SIG-M5 (cell line): ENCODE measurements at places on chromosomes 6 and 20.

DNA sequence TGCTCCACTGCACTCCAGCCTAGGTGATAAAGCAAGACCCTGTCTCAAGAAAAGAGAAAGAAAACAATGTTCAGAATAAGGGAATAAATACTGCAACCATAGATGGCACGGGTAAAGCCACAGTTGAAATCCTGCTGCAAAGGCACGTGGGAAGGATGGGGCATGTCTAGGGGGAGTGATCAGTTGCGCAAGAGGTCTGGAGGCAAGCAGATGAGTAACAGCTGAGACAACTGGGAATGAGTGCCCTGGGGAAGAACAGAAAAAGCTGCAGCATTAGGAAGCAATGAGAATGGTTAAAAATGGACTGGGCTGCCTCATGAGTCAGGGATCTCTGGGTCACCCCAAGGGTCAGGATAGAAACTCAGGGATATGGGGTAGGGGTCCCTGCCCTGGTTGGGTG is 96.3 kb downstream of the GMPR start:
- DNase-seq: no peak

- DNase-seq: no peak
These were observed 18.7 kb downstream of the SOX4 start for GRCh38 chr6:21612067-21612745.

- DNase-seq: no peak
These were observed 10.6 kb upstream of the SERINC3 start for GRCh38 chr20:44532259-44532980.

- no peak for DNase-seq
These were observed 50.0 kb upstream of the ECI2 start for GRCh38 chr6:4185419-4185818.

GRCh38 chr6:127383988-127384387 is 40.6 kb upstream of the ECHDC1 start:
- DNase-seq: no peak

- DNase-seq: no peak
These were observed 138.2 kb upstream of the PLCB4 start for GRCh38 chr20:8930726-8931125.

DNA sequence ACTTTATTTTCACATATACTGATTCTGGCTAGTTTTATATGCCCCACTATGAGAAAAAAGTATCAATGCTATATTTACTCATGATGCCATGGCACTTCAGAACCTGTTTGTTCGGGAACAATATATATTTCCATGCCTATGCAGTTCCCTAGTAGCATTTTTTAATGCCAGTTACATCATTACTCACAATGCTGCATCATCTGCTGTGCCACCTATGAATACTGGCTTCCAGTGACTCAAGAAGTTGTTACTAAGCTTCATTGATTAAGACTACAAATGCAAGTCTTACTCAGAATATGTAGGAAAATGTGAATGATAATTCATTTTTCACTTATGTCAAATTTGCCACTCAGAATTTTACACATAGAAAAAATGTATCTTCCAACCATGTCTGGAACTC is 97.9 kb downstream of the MAFB start:
- DNase-seq: no peak

DNA sequence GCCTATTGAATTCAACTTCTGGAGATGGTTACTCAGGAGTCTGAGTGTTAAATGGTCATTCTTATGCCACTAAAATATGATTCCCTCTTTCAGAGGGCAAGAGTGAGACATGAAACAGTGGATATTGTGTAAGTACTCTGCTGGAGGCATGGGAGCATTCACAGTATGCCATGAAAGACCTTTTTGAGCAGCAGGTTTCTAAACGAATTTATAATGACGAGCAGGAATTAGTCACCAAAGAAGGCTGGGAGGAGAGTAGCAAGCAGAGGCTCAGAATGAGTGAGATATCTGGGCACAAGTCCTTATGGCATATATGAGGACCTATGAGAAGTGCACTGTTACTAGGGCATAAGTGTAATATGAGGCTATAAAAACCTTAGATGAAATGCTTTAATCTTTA is 10.9 kb upstream of the MYB start:
- no peak for DNase-seq

DNA sequence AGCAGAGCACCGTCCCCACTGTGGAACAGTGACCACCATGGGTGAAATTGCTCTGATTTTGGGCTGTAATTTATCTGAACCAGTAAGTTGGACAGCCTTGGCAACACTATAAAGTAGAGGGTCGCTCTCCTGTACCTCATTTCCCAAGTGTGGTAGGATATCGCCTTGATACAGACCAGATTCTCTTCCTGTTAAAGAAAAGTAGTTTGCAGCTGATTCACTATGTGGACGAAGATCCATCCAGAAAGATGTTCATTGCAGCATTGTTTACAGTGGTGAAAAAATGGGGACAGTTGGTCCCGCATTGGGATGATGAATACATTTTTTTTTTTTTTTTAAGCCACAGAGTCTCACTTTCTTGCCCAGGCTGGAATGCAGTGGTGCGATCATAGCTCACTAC is 74.3 kb downstream of the SLX4IP start:
- no peak for DNase-seq

- no peak for DNase-seq
These were observed 352.5 kb downstream of the CDH26 start for GRCh38 chr20:60310560-60311349.

GRCh38 chr6:10964684-10965083 is 77.8 kb downstream of the SYCP2L start:
- DNase-seq: no peak

GRCh38 chr6:52725143-52725534 is 38.1 kb downstream of the GSTA2 start:
- no peak for DNase-seq

DNA sequence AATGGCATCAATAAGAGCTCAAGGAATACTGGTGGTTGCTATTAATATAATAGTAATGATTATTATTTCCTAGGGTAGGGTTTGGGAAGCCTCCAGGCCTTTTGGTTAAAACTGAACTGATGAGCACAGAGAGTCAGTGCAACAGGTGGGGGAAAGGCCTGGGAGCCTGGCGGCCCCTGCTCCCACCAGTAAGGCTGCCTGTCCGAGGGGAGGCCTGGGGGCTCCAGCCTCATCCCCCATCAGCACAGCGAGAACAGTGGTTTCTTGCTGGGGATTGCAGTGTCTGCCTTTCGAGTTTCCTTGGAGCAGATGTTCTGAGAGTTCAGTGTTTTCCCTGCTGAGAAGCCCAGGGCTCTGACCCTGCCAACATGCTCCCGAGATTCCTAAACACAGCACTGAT is 340.4 kb downstream of the CDH26 start:
- DNase-seq: no peak

GRCh38 chr20:23007462-23007861 is 27.6 kb upstream of the SSTR4 start:
- DNase-seq: no peak

DNA sequence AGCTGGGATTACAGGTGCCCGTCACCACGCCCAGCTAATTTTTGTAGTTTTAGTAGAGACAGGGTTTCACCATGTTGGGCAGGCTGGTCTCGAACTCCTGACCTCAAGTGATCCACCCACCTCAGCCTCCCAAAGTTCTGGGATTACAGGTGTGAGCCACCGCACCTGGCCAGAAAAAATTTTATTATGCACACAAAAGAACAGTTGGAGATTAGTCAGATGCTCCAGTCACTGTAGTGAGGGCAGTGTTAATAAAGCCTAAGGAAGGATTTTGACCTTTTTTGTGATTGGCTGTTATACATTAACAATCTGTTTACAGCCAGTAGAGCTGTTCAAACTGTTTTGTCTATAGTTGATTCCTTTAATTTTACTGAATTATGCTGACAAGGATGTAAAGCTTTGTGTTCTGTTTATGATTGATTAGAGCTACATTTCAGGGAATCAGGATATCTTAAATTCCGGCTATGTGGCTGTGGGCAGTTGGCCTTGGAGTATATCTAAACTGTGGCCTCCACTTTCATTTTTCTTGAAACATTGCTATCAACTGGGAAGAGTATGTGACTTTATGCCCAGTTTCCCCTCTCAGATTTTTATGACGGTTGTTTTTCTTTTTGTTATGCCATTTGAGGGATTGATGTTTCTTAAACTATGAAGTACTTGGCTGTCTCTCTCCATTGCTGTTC is 9.9 kb downstream of the ZSWIM3 start:
- DNase-seq: no peak

DNA sequence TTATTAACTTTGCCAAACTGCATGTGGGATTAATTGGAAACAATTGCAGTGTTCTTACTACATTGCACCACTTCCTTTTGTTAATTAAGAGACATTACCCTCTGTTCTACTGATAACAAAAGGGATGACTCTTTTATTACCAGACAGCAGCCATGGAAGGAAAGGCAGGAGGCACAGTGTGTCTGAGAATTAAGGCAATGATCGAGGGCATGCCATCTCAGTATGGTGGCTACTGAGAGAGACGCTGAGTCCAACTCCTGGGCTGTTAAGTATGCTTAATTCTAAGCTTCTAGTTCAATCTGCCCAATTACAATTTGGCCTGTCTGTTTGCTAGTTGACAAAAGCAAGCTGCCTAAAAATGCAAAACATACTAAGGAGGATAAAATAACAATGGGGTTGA is 227.4 kb downstream of the PHACTR1 start:
- no peak for DNase-seq

GRCh38 chr6:139765825-139766285 is 391.4 kb upstream of the CITED2 start:
- no peak for DNase-seq

- DNase-seq: no peak
These were observed 6.0 kb downstream of the TLDC2 start for GRCh38 chr20:36881888-36882287.

DNA sequence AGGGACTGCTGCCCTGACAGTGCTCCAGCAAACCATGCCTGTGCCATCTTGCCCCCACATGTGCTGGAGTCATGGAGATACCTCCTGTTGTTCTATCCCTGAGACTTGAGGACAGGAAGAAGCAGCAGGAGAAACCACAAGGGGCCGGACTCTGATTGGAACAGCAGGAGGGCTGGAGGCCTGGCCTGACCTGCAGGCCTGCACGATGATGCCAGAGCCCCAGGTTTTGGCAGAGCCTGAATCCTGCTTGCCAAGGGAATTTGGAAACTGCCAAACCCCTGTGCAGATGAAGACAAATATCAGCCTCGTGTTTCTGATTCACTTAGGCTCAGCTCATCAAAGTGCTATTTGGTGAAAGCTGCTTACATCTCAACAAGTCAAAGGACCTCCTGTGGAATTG is 177.6 kb downstream of the MAFB start:
- no peak for DNase-seq

DNA sequence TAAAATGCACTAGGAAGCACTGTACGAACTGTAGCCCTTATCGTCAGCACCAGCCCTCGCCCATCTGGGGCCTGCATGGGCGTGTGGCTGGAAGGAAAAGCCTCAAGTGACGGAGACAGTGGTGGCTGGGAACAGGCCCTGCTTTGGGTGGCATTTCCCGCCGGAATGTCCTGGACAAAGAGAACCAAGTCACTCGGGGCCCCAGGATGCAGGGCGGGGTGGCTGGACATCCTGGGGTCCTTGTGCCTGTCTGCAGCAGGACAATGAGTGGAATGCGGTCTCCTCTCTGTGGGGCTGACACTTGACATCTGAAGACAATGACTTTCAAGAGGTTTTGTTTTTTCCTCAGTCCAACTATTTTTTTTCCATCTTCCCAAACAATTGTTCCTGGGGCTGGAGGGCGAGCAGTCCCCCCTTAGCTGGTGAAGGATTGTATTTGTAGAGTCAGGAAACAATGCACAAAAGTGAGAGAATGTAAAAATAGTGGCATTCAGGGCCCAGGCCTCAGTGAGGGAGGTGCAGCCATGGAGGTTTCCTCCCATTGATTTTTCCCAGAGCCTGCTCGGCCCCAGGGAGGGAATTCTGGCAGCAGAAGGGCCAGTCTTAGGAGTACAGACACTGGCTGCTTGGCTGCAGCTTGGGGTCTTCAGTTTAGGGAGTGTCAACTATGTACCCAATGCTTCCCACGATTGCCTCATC is 64.4 kb downstream of the PREX1 start:
- no peak for DNase-seq

- no peak for DNase-seq
These were observed 71.1 kb downstream of the LAMA4 start for GRCh38 chr6:112183271-112183671.

- DNase-seq: no peak
These were observed 294.0 kb downstream of the ADGB start for GRCh38 chr6:146892613-146893401.

- DNase-seq: no peak
These were observed 7.2 kb downstream of the SNX21 start for GRCh38 chr20:45840700-45841198.

DNA sequence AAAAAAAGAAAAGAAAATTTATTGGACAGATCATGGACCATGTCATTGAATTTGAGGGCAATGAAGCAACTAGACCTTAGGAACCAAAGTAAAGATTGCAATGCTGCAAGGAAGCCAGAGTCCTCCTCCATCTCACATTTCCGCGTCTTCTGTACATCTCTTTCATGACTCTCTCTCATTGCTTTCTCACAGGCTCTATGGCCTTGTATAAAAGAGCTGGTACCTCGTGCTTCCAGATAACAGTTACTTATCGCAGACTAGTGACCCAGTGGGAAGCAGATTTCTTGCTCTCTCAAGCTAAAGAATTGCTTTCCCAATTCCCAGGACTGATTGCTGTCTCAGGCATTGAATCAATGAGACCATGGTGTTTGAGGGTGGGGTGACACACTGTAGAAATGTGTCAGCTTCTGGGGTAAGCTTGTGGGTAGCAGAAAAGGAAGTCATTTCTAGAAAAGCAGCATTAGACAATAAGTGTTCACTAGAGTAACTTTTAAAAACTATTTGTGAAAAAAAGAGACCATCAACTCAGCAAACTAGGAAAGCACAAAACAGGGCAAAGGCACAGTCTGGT is 635.3 kb downstream of the UTRN start:
- no peak for DNase-seq

- no peak for DNase-seq
These were observed 23.0 kb upstream of the NFATC2 start for GRCh38 chr20:51565298-51566144.

DNA sequence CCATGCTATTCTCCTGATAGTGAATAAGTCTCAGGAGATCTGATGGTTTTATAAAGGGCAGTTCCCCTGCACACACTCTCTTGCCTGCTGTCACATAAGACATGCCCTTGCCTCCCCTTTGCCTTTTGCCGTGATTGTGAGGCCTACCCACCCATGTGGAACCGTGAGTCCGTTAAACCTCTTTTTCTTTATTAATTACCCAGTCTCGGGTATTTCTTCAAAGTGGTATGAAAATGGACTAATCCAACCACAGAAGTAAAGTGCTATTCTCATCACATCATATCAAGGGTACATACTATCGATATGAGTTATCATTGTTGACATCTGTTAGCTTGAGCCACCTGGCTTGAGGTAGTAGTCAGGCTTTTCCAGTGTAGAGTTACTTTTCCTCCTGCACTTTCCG is 2.3 kb downstream of the MANBAL start:
- no peak for DNase-seq

GRCh38 chr6:150291968-150292710 is 76.7 kb upstream of the IYD start:
- no peak for DNase-seq

- no peak for DNase-seq
These were observed 36.9 kb downstream of the SNX9 start for GRCh38 chr6:157859775-157860504.

GRCh38 chr6:41548098-41548840 is 2.1 kb downstream of the FOXP4 start:
- DNase-seq: no peak

GRCh38 chr20:35410613-35411012 is 1.2 kb downstream of the UQCC1 start:
- DNase-seq: no peak

GRCh38 chr20:4131911-4132310 is 116.6 kb upstream of the RNF24 start:
- DNase-seq: no peak
